ENCODE measurements at places on chromosomes 7 and 10.

DNA sequence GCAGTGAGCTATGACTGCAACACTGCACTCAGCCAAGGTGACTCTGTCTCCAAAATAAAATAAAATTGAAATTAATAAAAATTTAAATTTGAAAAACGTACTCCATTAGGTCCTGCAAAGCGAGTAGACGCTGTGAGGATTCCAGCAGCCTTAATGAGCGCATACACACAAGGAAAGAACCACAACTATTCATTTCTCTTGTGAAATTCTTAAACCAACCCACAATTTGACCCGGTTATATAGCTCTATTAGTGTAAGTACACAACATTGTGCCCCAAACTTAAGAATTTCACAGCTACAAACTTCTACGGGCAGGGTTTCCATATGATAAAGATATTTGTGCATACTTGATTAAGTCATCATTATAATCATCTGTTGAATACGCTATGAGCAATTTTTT lies 84.4 kb downstream of the PARD3 start:
- DNase-seq, result no peak

DNA sequence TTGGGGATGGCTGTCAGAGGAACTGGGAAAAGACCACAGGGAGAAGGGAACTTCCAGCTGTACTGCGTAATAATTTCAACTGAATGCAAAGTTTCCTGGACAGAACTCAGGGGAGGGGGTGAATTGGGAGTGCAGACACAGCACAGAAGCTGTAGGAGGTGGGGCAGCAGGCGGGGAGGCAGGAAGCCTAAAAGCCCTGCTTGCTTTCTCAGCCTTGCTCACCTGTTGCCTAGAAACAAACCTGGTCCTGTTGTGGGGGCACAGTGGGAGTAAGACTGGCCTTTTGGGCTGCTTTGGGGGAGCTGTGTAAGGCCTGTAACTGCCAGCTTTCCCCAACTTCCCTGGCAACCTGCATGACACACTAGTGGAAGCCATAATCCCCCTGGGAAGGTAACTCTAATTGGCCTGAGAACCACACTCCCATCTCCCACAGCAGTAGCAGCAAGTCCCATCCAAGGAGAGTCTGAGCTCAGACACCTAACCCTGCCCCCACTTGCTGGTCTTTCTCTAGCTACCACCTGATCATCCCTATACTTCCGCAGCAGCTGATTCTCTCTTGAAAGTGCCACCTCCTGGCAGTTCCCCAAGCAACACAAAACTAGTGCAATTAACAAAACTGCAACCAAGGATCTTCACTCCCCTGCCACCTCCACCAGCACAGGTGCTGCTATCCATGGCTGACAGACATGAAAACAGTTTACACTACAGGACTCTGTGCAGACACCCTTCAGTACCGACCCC lies 1239.3 kb downstream of the SORCS1 start:
- DNase-seq, result no peak

DNA sequence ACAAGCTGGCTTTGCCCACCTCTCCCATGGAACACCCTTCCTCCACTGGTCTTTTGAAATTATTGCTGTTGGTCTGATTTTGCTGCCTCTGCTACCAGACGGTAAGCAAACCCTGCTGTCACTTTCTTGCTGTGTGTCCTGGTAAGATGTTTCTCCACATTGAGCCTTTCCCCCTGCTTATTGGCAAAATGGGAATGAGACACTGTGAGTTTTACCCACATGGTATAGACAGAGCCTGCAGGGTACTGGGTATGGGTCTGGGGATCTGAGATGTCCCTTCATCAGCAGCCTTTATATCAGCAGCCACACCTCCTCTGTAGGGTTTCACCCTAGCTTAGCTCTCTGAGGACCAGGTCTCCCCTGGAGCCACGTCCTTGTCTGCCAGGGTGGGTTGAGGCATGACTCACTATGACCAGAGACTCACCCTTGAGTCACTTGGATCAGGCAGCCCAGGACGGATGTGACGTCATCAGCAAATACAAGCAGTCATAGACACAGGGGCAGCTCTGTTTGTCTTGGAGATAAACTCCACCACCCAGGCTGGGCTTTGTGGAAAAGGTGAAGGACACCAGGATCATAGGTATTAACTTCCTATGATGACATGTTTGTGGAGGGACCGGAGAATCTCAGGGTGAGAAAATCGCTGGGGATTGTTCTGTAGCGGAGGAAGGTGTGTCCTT lies 17.9 kb upstream of the BAIAP2L1 start:
- no peak for DNase-seq

GRCh38 chr7:574661-575395 lies 55.2 kb upstream of the PDGFA start:
- peak; percentile 75 for DNase-seq

DNA sequence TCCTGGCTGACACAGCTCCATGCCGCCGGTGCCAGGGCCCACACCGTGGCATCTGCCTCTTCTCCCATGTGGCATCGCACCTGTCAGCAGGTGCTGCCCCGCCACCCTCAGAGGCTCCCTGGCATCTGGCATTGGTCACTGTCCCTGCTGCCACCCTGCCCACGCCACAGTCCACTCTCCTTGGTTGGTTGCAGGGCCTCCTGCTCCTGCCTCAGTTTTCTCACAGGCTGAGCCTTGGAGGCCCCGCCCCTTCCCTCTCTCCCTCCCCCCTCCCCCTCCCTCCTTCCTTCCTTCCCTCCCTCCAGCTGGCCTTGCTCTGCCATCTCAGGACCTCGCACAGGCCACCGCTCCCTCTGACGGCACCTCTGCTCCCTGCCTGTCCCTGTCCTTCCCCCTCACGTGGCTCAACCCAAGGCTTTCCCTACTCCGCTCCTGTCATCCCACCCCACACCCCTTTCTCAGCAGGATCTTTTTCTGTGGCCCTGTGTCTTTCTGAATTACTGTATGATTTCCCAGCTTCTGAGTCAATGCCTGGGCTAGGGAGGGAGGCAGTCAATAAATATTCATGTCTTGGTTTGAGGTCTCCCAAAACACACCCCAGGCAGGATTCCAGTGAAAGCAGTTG lies 87.4 kb downstream of the INPP5A start:
- no peak for DNase-seq

GRCh38 chr7:31744294-31744874 lies 57.4 kb downstream of the PPP1R17 start:
- peak; percentile 85 for DNase-seq

GRCh38 chr10:51235865-51236264 lies 161.6 kb downstream of the PRKG1 start:
- no peak for DNase-seq

DNA sequence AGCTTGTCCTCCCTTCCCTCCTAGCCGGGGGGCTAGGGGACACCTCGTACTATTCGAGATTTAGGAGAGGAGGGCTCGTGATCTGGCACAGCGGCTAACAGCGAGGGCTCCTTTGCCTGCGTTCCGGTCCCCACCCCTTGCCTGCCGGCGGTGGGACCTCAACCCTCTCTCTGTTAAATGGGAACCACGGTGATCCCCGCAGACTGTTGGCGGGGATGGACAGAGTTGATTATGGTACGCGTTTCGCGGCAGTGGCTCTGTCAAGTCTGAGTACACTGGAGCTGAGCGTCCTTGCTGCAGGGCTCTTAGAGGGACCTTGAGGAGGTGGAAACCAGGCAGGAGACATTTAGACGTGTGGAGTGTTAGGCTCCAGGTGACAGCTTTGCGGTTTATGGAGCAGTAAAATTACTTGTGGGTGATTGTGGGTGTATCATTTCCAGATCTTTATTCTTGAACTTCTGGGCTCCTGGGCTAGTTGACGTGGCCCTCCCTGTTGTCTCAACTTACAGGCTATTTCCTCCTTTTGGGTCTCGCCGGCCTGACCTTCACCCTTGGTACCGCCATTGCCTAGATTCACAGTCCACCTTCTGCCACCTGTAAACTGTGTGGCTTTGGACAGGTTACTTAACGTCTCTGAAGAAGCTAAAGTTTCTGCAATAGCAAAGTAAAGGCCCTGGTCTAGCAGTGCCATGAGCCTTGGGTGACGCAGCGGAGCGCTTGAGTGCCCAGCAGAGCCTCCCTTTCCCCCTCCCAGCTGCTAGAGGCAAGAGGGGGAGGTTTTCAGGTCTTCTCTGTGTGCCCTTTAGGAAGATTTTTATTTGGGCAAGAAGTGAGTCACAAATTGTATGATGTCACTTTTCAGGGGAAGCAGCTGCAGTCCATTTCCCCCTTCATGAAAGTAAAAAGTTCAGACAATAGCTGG lies 739 bp downstream of the CASP7 start:
- DNase-seq, result no peak

DNA sequence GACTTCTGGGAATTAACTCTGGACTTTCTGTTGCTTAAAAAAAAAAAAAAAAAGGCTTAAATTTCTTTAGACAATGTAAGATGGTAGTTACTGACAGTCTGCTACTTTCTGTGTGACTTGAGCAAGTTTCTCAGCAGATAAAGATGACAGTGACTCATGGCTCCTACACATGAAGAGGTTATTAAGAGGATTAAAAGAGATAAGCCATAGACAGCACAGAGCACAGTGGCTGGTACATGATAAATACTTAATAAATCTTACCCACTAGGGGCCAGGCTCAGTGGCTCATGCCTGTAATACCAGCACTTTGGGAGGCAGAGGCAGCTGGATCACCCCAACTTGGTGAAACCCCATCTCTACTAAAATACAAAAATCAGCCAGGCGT lies 174.8 kb downstream of the JAZF1 start:
- DNase-seq, result no peak

DNA sequence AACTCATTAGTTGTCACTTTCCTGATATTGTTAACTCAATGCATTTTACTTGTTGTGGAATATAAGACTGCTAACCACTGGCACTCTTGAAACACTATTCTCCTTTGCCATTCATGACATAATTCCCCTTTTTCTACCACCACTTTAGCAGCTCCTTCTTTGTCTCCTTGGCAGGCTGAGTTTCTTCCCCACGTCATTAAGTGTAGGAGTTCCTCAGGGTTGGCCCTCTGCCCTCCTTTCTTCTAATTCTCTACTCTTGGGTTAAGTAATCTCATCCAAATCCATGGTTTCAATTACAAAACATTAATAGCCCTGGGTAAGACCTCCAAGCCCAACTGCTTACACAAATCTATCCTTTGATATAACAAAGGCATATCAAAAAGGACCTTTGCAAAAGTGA lies 175.1 kb downstream of the HGF start:
- DNase-seq, result no peak

DNA sequence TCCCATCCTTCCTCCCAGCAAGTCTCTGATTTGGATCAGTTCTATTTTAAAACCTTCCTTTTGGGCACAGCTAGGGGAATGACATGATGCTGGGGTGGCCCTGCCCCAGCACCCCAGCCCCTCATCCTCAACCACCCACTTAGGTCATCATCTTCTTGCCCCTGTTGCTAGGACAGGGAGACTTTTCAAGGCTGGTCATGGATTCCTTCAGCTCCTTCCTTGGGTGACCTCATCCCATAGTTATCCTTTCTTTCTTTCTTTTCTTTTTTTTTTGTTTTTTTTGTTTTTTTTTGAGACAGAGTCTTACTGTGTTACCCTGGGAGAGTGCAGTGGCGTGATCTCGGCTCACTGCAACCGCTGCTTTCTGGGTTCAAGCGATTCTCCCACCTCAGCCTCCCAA lies 127.2 kb downstream of the WDFY4 start:
- DNase-seq, result no peak

GRCh38 chr10:28947171-28947570 lies 269.9 kb downstream of the BAMBI start:
- DNase-seq, result no peak

GRCh38 chr7:158613481-158613880 lies 25.9 kb upstream of the PTPRN2 start:
- no peak for DNase-seq

DNA sequence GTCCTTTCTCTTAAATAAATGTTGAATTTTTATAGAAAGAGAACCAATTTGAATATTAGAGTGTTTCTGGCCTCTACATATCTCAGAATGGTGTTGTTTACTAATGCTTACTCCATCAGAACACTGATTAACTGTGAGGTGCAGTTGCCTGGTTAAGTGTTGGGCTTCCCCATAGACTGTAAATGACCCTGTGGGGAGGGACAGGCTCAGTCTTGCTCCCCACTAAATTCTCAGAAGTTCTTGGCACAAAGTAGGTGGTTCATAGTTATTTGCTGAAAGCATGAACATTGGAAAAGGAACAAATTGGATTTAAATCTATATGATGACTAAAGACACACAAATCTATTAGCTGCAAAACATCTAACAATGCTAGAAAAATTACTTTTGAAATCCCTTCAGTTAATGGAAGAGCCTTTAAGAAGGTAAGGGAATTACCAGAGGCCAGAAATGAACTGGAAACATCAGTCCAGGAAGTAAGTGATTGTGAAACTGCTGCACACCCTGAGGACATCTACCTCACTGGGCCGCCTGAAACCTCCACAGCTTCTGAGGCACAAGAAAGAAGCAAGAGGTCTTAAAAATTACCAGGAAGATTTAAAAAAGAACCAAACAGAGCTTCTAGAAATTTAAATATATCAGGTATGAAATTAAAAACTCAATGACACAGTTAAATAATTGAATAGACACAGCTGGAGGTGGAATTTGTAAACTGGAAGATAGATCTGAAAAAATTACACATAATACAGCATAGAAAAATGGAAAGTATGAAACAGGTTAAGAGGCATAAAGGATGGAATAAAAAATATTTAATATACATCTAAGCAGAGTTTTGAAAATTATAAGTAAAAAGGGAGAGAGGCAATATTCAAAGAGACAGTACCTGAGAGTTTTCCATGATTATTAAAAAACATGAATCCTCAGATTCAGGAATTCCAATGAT lies 17.8 kb upstream of the COMTD1 start:
- DNase-seq, result no peak

DNA sequence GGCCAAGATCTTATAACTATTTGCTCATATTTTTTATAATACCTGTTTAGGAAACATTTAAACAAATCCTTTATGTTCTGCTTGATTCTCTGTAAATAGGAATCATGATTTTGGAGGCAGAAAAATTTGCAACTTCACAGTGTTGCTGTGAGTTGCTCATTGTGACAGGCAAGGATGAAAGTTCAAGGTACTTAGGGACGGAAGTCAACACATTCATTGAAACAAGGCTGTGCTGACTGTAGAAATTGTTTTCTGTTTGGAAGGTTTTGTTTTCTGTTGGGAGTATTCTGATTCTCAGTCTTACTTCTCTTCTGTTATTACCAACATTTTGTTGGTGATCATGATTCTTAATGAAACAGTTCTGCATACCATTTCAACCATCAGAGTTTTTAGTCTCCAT lies 54.9 kb downstream of the FANK1 start:
- DNase-seq, result no peak

GRCh38 chr7:50145226-50145625 lies 52.2 kb upstream of the ZPBP start:
- no peak for DNase-seq

Measured in NCI-H1694 treated with DMSO at 0.1 percent for 48 hours (cell line).